ENCODE measurements at places on chromosomes 5 and 9. TPM values are rescaled to one million over a fixed set of nuclear protein-coding genes. Genes with fewer than 3 reads are reported as not detected.

The OLFM1 gene
- 6.5 TPM for total RNA-seq

DNA sequence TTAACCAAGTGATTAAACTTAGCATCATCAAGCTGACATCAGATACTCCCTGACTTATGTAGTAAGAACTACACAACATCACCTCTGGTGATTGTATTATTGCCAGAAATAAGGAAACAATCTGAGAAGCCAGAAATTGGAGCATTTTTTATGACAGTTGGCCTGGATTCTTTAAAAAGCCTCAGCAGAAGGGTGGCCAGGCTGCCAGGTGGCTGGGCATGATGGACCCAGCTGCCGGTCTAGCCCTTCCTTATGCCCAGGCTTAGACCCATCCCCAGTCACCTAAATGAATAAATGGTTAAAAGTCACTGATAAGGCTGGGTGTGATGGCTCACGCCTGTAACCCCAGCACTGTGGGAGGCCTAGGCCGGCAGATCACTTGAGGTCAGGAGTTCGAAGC is 12.8 kb downstream of the OR1K1 start:
- no peak for DNase-seq

- no peak for DNase-seq
Observed at GRCh38 chr5:151953833-151954232, 29.2 kb upstream of the GLRA1 start.

The ADAMTS2 gene
- 8.7 TPM for total RNA-seq

The WDR70 gene
- total RNA-seq, result 12.1 TPM

DNA sequence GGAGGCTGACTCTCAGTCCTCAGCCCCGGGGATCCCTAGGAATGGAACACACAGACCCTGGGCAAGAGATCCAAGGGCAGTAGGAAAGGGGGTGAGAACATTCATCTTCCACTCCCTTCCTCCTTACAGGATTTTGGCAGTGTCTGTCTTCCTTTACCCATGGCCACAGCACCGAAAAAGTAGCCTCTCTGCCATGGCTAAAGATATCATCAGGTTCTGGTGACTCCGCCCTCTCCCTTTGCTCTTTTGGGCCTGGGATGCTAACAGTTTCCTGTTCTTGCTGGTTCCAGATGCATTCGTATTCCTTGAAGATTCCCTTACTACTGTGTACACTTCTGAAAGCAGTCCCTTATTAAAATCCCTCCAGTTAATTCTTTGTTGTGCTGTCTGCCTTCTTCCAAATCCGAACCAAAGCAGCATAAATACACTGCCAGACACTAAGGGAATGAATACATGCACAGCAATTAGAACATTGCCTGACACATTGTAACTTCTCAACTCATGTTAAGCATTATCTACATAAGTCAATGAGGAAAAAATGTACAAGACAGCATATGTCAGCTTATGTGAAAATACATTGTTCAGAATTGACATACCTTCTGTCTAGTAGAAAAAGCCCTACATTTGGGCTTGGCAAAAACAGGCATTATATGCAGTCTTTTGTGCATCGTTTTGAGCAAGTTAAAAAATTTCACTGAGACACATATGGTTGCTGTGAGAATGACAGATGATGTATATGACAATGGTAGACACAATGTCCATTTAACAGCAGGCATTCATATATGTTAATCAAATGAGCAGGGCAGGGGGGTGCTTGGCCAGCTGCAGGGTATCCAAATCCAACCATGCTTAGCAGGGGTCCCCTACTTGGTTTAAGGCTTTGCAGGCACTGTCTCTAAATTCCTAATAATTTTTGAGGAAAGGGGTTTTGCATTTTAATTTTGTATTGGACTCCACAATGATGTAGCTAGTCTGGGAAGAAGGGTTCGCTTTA is 58.8 kb upstream of the RAI14 start:
- DNase-seq, result no peak

GRCh38 chr9:133089271-133089671 is 27.5 kb downstream of the CEL start:
- DNase-seq, result no peak

DNA sequence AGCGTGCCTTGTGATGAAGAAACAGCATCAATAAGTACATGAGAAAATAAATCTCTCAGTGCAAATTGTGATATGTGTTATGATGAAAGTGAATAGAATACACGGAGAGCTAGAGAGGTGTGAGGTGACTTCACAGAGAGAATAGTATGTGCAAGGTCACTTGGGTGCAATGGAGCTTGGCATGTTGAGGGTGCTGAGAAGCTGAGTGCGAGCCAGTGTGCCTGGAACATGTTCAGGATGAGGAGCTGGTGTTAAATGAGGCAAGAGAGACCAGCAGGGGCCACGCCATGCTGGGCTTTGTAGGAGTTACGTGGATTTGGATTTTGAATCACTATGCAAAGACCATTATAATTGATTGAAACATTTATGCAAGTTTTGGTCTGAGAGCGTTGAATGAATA is 12.8 kb upstream of the RPS23 start:
- DNase-seq, result no peak

The MAMDC2 gene
- 14.4 TPM for total RNA-seq

DNA sequence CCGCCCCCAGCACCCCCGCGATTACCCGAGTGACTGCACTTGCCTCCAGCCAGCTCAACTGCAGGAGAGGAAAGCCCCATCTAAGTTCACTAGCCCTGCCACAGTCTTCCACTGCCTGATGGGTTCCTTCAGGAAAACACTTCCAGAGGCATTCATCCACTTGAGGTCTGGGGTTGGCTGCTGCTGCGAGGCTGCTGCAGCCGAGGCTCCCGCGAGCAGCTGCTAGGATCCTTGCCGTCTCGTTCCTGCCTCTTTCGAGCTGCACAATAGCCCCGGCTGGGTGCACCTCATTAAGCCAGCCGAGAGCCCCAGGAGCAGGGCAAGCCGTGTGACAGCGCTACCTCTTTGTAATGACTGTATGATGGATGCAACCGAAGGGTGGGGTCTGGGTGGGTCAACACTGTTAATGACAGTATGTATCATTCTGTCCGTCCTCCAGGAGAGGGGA is 24.2 kb upstream of the ELAVL2 start:
- no peak for DNase-seq

DNA sequence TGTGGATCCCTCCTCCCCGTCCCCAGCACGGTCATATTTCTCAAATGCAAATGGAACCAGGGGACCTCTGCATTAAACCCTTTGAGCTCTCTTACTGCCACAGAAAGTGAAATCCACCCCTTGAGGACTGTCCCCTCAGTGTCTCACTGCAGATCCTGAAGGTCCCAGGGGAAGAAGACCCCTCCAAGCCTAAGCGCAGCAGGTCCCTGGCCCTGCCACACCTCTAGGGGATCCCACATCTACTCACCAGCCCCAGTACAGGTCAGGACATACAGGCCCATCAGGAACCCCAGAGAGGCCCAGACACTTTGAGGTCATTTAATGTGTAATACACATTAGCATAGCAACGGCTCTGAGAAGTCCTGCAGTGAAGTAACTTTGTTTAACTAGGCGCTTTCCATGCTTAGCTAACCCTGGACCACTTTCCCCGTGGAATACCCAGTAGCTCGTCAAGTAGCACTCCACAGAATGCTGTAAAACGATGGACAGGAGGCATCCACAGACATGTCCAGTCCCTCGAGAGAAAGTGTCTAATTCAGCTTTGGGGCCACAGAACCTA is 54.7 kb upstream of the ALDH1B1 start:
- DNase-seq, result no peak

The PAX5 gene
- total RNA-seq, result 0.14 TPM

DNA sequence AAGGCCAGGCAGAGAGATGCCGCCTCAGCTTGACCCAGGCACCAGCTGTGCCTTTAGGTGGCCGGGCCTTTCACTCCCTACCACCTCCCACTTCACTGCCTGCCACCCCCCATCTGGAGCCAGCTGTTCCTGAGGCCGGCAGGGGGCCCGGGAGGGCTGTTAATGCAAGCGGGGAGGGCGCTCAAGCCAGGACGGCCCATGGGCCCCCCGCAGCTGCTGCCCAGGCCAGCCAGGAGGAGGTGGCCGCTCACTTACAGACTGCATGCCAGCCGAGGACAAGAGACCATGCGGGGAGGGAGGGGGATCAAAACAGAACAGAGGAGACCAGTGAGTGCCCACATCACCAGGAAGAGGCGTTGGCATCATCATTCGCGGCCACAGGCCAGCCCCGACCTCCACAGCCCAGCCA is 4.5 kb downstream of the ABCA2 start:
- DNase-seq, result no peak

GRCh38 chr9:14089051-14089803 is 224.7 kb downstream of the NFIB start:
- DNase-seq, result no peak

The FOXD4L6 gene
- total RNA-seq, result not detected

DNA sequence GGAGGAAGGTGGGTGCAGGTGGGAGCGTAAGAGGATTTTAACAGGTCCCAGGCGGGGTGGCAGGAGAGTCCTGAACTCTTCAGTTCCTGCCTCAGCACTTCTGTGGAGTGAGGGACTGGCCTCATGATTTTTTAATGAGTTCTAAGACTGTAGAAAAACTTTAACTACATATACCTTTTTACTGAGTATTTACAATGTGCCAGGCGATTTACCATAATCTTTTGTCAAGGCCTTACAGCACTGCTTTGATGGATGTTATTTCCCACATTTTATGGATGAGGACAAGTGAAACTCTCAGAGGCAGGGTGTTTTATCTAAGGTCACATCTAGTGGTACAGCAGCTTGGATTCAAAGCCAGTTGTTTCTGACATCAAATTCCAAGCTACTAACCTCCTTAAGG is 99.5 kb downstream of the PJA2 start:
- DNase-seq, result no peak

The LMNB1 gene
- 1.4 TPM for total RNA-seq

The LCN2 gene
- not detected for total RNA-seq

DNA sequence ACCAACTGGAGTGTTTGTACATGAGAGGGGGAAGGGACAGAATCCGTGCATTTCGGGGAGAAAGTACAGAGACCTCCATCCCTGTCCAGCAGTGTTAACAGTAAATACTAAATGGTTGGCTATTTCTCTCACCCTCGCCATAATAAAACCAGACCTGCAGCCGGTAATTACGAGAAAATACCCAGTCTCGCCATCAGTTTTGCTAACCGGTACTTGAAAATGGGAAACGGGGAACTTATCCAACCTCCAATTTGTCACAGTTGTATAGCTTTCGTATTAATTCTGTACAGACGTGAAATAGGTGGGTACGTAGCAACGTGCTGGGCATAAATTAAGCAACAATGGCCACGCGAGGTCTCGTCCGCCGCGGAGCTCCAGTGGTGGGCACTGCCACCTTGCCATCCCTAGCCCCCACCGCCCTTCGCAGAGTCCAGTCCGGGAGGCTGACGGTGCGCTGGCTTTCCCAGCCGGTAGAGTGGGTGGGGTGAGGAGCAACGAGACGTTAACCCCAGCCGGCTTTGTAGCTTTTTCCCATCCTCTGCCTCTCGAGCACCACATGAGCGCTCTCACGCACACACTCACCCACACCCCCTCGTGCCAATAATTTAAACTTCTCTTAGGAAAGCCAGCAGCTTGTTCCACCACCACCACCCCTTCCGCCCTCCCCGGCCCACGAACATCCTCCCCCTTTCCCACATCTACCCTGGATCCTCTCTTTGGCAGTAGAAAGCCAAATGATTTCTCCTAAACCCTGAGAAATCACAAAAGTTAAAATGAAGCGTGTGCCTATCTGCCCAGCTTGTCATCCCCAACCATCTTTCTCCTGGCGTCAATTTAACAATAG is 1.8 kb downstream of the ELAVL2 start:
- DNase-seq, result no peak

GRCh38 chr5:55694152-55694830 is 17.8 kb downstream of the SLC38A9 start:
- DNase-seq, result no peak

The OBP2B gene
- not detected for total RNA-seq

GRCh38 chr5:171534043-171534895 is 114.8 kb downstream of the FGF18 start:
- no peak for DNase-seq

GRCh38 chr5:80143491-80143890 is 108.3 kb downstream of the THBS4 start:
- no peak for DNase-seq

All from heart left ventricle (tissue), 16 donors.